Stimulated activated CD4-positive, alpha-beta T cell treated with anti-CD3 and anti-CD28 coated beads, Interleukin-1b, Interleukin-23, amount 100 ng/mL, for 4 hours (primary cell): ENCODE measurements at places on chromosomes 5 and 9.

DNA sequence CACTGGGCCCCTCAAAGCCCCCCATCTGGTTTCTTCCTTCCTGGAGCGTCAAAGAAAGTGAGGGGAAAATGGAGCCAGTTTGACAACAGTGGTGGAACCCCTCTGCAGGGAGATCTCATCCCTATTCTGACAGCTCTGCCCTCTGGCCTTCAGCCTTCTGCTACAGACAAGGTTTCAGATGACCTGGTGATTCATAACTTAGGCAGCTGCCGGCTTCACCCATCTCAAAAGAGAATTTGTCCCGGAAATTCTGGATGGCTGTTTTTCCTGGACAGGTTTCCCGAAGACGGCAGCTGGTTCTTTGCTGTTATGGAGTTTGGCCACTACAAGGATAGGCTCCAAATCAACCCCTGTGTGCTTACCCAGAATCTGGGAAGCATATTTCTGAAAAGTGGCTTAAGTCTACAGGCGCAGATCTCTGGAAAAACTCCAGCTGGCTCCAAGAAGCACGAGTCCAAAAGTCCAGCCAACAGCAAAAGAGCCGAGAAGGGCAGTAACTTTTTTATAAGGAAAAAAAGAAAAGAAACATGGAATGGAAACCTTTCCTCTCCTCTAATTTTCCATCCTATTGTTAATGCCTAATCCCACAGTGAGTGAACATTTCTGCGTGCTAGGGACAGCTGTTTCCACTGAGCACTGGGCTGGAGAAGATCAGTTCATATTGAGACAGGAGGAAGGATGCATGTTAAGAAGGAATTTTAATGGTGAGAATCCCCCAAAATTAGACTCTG, 54.5 kb downstream of the ZNF366 start:
- no peak for DNase-seq

DNA sequence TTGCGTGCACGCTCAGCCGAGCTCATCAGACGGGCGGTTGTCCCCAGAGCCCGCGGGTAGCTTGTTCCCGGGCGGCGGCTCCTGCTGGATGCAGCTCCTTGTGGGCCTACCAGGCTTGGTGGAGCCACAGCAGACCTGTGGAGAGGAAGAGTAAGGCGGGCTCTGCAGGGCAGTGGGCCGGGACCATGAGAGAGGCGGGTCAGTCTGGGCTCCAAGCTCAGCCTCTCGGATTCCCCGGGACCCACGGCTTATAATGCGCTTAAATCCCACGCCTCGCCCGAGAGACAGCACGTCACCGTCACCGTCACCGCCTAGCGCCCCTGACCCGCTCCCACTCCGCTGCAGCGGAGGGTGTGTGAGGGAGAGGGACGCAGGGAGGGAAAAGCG, 1.9 kb upstream of the ANKRD18A start:
- DNase-seq = no peak

DNA sequence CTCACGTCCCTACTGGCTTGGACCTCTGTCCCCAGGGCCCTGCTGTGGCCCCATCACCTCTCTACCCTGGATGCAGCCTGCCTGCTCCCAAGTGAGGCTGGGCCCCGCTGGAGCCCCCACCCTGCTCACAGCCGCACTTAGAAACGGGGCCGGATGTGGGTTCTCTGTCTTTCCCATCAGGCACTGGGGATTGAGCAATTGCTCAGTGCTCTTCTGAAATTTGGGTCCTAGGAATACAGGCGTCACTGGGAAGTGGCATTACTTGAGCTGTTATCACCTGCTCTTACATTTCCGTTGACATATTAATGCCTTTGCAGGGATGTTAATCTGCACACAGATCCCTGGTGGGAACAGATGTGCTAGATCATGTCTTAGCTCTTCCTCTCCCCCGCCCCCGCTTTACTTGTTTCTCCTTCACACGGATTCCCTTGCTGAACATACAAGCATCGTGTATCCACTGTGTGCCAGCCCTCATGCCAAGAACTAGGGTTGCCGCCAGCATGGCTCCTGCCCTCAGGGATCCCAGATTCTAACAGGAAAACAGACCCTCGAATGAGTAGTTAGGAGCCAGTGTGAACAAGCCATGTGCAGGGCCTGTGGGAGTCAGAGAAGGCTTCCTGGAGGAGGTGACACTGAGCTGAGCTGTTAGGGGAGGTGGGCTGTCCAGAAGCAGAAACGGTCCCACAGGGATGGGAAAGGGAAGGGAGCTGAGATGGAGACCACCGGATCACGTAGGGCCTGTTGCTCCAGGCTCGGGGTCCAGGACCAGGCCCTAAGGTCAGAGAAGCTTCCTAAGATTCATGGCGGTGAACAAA, 65.1 kb downstream of the NEK6 start:
- no peak for DNase-seq

GRCh38 chr5:113574417-113574816, 60.9 kb downstream of the YTHDC2 start:
- DNase-seq = no peak

GRCh38 chr9:98189412-98189811, 3.0 kb downstream of the CORO2A start:
- no peak for DNase-seq

DNA sequence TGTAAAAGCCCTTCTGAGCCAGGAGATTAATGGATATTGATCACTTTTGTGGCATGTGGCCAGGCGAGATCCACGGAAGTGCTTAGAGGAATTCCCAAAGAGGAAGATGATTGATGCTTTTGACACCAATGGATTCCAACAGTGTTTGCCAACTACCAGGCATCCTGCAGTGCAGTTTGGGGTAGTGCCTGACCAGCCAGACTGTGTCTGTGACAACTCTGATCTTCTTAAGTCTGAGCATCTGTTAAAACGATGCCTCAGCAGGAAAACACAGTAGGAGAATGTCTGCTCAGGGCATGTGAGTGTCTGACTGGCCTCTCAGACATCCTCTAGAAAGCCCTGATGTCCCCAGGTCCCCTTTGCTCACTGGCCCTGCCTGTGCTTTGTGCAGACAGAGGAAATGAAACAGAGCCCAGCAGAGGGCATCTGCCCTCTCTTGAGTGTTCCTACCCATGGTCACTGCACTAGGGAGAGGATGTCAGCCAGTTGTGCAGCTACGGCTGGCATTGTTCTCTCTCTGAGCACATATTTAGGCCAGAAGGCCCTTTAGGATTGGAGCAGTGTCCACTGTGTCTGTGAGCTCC, 57.0 kb downstream of the TRPC7 start:
- no peak for DNase-seq

DNA sequence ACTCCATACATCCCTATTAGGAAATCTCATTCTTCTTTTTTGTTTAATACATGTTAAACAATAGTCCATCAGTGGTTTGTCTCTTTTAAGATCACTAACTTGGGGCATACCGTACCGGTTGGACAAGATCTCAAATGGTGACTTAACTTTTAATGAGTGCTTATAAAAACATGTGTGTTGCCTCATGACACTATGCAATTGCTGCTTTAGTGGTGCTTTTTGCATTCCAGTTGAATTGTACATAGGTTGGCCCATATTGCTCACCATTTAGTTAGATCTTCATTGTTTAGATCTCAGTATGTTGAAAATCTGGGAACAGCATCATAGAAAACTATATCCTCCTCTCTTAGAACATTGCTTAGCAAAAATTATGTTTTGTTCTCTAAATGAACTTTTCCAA, 17.8 kb downstream of the C9orf85 start:
- no peak for DNase-seq

GRCh38 chr9:76342201-76342600, 52.0 kb downstream of the RFK start:
- no peak for DNase-seq

DNA sequence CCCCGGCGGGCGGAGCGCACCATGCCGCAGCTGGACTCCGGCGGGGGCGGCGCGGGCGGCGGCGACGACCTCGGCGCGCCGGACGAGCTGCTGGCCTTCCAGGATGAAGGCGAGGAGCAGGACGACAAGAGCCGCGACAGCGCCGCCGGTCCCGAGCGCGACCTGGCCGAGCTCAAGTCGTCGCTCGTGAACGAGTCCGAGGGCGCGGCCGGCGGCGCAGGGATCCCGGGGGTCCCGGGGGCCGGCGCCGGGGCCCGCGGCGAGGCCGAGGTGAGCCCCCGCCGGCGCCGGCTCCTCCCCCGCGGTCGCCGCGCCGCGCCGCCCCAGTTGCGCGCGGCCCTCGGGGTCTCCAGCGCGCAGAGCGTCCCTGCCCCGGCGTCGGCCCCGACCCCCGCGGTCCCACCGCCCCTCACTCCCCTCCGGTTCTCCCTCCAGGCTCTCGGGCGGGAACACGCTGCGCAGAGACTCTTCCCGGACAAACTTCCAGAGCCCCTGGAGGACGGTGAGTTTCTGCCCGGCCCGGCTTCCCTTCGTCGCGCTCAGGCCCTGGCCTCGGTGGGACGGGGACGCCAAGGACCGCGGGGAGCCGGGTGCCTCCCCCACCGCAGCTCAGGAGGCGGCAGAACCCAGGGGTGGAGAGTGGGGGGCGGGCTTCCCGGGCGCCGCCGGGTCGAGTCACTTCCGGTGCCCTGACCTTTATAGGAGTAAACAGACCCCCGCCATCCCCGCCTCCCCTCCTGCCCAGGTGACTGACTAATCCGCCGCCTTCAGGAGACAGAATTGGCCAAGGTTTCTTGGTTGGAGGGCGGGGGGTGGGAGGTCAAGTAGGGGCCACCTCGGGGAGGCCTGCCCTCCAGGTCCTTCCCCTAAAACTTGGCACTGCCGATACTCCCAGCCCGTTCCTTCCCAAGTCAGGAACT, 665 bp downstream of the TCF7 start:
- peak; percentile 73 for DNase-seq

GRCh38 chr9:96649620-96650324, 5.3 kb downstream of the PRXL2C start:
- no peak for DNase-seq

- no peak for DNase-seq
These were observed at the start of gene SYK for GRCh38 chr9:90801241-90801972. Gene SYK, plus strand, starts transcription at chr9:90801819. Its CDS starts 42,080 bp downstream, at chr9:90843899.

DNA sequence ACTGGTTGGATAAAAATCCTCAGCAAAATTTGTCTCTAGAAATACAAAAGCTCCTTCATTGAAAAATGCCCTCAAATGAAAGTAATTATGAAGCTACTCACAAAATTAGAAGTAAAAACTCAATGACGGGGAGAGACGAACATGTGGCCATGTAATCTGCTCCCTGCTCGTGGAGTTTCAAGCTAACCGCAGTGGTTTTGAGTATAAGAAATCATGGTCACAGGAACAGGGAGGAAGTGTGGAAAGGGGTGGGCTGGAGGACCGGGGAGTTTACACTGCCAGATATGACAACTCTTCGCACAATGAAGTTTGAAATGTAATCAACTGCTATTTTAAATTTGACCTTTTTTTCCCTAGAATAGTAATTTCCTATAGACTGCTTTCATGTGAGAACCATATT, 765.4 kb upstream of the DMAC1 start:
- DNase-seq = no peak

- DNase-seq = no peak
These were observed 118.7 kb downstream of the DROSHA start for GRCh38 chr5:31413030-31413812.

GRCh38 chr5:126778675-126779403, 1.9 kb downstream of the LMNB1 start:
- no peak for DNase-seq

GRCh38 chr5:176441921-176442323, 6.3 kb upstream of the FAF2 start:
- DNase-seq = no peak

- no peak for DNase-seq
These were observed 115.8 kb upstream of the KIF2A start for GRCh38 chr5:62190173-62190572.

GRCh38 chr5:672329-673160, 20.6 kb downstream of the TPPP start:
- DNase-seq = peak; percentile 30

GRCh38 chr5:97121848-97122247, 20.6 kb downstream of the LIX1 start:
- DNase-seq = no peak

DNA sequence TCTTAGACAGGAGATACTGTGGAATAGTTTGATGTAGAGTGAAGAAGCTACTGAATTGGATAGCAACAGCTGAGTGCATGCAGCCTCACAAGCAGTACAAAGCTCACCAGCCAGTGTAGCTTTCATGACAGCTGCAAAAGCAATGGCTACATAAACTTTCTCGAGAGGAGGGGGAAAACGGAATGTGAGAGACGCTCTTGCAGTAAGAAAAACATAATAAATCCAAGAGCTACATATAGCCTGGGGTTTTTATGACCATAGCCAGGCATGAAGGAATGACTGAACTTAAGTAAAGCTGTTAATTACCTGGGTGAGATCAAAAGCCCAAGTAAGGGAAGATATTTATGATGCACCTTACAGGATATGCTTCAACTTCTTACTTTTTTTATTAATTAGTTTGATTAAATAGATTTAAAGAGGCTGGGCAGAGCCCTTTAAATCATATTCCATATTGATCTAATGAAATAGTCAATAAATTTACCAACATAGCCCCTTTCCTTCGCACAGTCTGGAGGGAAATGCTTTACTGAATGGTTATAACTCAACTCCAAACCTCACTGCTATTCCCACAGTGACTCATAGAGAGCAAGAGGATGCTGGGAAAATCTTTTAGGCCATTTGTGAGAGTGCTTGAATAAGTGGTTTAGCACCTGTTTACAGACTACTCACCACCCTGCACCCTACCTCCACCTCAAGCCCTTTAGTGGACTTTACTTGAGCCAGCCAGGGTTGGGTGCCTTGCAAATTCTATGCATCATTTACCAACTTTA, 407.2 kb upstream of the CLINT1 start:
- no peak for DNase-seq

DNA sequence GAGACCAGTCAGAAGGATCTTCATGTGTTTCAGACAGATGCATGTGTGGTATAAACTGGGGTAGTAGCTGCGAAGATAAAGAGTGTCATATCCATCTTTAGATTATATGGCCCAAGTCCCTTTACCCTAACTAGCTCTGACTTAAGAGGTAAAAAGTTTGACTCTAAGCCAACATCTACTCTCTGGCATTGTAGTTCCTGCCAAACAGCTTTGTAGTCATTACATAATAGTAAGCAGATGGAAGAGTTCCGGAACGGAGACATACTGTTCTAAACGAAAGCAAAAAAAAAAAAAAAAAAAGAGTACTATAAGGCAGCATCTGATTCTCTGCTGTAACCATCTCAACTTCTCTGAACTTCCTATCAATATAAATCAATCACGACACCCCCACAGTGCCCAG, 48.8 kb downstream of the CEMIP2 start:
- no peak for DNase-seq

DNA sequence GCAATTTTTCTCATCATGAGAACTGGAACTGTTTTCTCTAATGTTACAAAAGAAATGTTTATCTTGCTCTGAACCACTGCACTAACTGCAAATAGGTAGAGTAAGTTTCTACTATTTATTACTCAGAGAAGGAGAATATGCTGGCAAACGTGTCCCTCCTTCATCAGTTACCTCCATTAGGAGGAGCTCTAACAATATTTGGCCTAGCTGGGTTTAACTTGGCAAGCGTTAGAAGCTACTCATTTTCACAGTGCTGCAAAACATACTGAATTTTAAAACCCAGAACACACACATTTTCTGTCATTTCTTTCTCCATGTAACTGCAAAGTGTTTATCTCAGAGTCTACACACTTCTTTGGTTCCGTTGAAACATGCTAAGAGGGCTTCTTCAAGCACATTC, 101.0 kb upstream of the GABRG2 start:
- DNase-seq = no peak

DNA sequence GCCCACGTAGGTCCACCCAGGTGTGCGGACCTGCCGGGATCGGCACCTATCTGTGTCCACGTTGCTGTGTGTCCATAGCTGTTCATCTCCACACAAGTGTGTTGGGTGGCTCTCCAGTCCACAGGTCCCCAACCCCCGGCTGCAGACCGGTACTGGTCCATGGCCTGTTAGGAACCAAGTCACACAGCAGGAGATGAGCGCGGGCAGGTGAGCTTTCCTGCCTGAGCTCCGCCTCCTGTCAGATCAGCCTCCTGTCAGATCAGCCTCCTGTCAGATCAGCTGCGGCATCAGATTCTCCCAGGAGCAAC, 18.9 kb downstream of the LAMC3 start:
- DNase-seq = no peak
